ENCODE measurements at places on chromosomes 11 and 22.

GRCh38 chr11:17771415-17771814 is 36.8 kb downstream of the KCNC1 start:
- no peak for DNase-seq

- no peak for DNase-seq
These were observed 36.7 kb upstream of the ADSL start for GRCh38 chr22:40309631-40310030.

DNA sequence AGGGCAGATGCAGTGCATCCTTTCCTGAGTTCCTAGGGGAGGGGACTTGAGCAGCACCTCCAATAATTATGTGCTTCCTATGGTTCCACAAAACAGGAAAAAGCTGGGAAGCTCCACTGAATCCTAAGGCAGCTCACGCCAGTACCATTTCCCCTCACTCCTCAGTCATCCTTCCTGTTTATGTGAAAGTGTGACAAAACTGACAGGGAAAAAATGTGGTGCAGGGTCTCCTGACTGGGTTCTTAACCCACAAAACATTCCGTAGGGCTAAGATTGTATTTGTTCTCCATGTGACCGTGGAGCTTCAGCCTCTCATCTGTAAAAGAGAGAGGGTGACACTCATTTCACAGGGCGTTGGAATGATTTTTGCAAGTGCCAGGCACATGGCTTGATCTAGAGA is 12.2 kb upstream of the LYVE1 start:
- no peak for DNase-seq

GRCh38 chr22:37282385-37282677 is at the start of gene CYTH4:
CYTH4 (plus strand) TSS chr22:37282508; CDS start chr22:37282570, 62 bp downstream.
- DNase-seq = no peak

GRCh38 chr11:30348035-30348434 is 25.1 kb downstream of the ARL14EP start:
- DNase-seq = no peak

DNA sequence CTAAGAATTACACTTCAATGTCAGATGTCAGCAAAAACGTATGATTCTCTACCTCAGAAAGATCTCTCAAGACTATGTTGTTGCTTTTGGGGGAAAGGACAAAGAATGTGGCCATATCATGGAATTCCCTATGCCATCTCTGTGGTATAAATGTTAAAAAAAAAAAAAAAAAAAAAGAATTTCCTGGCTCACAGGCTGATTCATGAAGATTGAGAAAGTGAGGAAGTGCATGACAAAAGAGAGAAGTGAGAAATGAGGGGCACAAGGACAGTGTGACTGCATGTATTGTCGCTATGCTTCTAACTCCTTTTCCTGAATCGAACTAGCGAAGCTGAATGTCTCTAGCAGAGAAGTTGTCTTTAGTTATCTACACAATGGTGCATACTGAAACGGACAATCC is 80.6 kb upstream of the CARD18 start:
- DNase-seq = no peak

- DNase-seq = no peak
These were observed 43.9 kb upstream of the DLAT start for GRCh38 chr11:111981270-111981669.

GRCh38 chr11:129416080-129416820 is 40.6 kb downstream of the BARX2 start:
- no peak for DNase-seq

DNA sequence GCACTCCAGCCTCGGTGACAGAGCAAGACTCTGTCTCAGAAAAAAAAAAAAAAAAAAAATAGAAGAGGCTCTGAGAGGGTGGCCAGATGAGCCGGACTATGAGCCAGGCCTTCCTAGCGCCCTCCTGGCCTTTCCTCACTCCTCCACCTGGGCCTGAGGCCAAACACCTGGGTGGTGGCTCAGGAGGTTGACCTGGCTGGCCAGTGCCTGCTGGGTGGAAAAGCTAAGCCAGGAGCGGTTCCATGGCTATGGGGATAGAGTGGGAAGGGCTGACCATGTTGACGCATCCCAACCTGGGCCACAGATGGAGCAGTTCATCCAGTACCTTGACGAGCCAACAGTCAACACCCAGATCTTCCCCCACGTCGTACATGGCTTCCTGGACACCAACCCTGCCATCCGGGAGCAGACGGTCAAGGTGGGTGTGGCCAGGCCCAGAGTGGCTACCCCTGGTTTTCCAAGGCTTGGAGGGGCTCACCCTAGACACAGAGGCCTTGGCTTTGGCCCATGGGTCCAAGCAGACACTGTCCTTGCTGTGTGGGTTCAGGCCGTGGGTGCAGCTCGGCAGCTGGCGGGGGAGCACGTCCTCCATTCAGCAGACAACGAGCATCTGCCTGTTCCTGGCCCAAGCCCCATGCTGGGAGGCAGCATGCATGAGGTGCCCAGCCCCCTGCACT is 7.6 kb downstream of the SCYL1 start:
- no peak for DNase-seq

GRCh38 chr11:16984229-16984628 is 30.0 kb downstream of the PLEKHA7 start:
- DNase-seq = no peak

- no peak for DNase-seq
These were observed 46.5 kb downstream of the ADM start for GRCh38 chr11:10351435-10351764.

DNA sequence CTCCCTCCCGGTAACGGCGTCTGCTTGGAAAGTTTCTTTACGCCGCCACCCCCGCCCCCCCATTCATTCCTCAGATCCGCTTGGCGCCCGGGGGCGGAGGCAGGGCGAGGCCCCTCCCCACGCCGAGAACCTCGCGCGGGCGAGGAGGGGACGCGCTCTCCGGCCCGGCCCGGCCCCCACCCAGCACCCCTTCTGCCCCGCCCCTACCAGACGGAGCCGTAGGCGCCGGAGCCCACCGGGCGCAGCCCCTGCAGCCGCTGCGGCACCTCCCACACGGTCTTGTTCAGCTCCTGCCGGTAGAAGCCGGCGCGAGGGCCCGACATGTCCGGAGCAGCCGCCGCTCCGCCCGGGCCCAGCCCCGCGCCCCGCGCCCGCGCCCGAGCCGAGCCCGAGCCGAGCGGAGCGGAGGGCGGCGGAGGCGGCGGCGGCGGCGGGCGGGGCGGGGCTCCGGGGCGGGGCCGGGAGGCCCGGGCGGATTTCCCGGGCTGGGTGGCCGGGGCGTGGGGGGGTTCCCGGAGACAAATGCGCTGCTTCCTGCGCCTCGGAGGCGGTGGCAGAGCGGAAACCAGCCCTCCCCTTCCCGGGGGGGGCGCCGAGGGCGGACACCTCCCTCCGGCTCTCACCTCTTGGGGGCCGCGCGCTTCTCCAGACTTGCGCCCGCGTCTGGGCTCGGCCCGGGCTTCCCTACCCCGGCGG is at the start of gene MAPK11:
MAPK11 (minus strand) TSS at position 411 of the 696 bp plus-strand sequence; CDS start at position 323, 88 bp downstream.
- no peak for DNase-seq

DNA sequence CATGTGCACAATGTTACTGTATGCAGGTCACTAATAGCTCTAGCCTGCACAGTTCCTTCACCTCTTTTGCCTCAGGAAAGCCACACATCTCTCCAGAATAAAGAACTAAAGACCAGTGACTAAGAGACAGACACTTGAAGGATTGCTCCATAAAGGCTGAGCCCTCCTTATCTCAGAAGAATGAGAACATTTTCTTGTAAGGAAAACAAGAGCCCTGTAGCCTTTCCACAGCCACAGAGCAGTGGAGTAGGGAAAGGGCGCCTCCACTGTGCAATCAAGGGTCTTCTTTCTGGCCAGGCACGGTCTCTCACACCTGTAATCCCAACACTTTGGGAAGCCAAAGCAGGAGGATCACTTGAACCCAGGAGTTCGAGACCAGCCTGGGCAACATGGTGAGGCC is 202.6 kb upstream of the TMEM45B start:
- peak; percentile 22 for DNase-seq

DNA sequence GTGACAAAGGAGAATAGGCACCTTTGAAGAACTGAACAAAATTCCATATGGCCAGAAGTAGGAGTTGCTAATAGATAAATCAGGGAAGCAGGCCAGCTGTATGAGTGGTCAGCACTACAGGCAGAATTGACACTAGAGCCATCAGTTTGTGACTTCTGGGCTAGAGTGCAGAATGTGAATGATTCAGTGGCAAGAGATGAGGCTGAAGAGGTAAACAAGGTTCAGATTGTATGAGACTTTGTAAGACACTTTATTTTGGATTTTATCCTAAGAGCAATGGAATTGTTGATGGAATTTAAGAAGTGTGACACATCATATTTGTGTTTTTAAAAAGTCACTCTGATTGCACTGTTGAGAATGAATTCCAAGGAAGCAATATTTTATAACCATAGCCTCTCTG is 12.9 kb downstream of the BIRC3 start:
- DNase-seq = no peak

DNA sequence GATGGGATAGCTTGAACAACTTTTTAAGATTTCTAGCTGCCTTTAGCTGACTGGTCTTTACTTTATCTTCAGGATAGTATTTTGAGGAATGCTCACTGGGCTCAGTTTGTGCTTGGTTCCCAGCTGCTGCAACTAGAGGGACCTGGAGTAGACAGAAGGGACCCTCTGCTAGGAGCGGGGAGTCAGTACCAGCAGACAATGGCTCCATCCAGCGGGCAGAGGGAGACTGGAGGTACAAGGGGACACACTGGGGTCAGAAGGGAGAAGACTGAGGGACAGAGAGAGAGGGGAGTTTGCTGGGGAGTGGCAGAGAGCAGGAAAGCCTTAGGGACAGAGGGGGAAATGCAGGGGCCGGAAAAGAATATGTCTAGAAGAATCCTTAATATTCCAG is 22.0 kb upstream of the ACER3 start:
- DNase-seq = no peak

DNA sequence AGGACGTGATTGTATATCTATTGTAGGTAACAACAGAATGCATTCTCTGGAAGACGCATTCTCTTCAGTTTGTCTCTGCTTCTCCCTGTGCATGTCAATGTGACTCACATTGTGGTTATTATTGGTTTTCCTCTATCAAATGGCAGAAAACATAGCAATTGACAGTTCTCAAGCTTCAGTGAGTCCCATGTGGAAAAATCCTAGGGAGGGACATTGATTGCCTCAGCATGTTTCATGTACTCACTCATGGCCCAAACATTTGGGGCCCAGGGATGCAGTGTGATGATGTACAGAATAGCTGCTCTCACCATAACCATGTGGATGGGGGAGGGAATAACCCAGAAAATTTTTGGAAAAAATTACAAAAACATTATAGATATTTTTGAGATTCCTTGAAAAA is 9.3 kb upstream of the ARL14EP start:
- DNase-seq = no peak

GRCh38 chr11:95849087-95849825 is 59.0 kb downstream of the CEP57 start:
- DNase-seq = peak; percentile 79

- no peak for DNase-seq
These were observed 42.3 kb upstream of the RAB1B start for GRCh38 chr11:66226101-66226500.

GRCh38 chr11:464316-464715 is 14.2 kb downstream of the PTDSS2 start:
- no peak for DNase-seq

Data from brain microvascular endothelial cell (primary cell).